ENCODE measurements at places on chromosomes 5 and 9.

GRCh38 chr5:67310169-67310568 is 113.6 kb upstream of the CD180 start:
- no peak for DNase-seq

DNA sequence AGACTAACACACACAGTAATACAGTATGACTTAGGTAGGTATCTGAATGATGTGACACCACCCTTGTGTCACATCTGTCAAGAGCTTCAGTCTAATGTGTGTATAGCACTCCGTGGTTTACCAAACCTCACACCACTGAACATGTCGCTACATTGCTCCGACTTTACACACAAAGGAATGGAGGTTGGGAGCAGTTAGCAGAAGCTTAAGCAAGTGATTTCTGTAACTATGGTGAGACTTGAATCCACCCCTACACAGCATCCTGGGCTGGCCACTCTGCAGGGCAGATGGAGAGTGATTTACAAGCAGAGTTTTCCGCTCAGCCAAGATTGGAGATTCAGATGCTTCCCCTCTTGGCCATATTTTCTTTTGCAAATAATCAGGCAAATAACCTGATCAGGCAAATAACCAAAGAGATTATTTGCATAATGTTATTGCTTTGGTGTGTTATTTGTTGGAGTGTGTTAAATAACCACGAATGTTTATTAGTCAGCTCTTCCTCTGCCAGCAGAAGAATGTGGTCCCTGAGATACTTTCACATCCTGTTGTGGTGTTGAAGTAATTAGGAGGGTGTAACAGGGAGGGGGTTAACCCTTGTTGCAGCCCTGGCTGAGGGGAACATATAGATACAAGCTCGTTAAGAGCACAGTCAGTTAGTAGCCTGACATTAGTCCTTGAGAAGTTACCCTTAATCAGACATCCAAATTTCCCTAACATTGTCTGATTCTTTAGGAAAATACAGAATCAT is 92.8 kb downstream of the SNX18 start:
- peak; percentile 15 for DNase-seq

- DNase-seq = peak; percentile 20
Measured at GRCh38 chr9:123175854-123176629, 92.3 kb downstream of the STRBP start.

- DNase-seq = no peak
Measured at GRCh38 chr5:81609810-81610375, 141.0 kb downstream of the SSBP2 start.

GRCh38 chr5:139023286-139023685 is 148.2 kb upstream of the LRRTM2 start:
- DNase-seq = no peak

DNA sequence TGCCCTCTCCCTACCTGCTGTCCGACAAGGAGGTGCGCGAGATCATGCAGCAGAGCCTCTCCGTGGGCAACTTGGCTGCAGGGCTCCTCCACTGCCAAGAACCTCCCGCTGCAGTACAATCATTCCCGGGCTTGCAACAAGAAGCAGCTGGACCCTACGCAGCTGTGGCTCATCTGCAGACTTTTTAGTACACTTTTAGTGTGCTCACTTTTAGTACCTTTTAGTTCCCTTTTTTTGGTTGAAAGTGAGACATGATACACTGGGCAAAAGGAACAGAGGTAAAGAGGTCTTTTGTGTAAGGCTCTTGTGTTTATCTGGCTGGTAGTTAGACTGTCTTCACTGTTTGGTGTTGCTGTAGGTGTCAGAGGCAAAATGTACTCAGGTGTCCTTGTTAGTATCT is 58.1 kb upstream of the SPTLC1 start:
- DNase-seq = no peak

DNA sequence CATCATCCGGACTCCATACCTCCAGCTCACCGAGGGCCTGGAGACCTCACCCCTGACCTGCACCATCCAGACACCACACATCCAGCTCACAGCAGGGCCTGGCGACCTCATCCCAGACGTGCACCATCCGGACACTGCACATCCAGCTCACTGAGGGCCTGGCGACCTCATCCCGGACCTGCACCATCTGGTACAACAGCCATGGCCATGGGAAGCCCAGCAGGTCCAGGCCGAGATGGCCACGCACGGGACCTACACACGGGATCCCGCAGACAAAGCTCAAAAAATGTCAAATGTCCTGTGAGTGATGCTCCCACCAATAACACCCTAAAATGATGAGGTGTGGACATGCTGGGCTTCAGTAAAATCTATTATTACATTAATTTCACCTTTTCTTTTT is 9.7 kb downstream of the TERT start:
- DNase-seq = no peak

DNA sequence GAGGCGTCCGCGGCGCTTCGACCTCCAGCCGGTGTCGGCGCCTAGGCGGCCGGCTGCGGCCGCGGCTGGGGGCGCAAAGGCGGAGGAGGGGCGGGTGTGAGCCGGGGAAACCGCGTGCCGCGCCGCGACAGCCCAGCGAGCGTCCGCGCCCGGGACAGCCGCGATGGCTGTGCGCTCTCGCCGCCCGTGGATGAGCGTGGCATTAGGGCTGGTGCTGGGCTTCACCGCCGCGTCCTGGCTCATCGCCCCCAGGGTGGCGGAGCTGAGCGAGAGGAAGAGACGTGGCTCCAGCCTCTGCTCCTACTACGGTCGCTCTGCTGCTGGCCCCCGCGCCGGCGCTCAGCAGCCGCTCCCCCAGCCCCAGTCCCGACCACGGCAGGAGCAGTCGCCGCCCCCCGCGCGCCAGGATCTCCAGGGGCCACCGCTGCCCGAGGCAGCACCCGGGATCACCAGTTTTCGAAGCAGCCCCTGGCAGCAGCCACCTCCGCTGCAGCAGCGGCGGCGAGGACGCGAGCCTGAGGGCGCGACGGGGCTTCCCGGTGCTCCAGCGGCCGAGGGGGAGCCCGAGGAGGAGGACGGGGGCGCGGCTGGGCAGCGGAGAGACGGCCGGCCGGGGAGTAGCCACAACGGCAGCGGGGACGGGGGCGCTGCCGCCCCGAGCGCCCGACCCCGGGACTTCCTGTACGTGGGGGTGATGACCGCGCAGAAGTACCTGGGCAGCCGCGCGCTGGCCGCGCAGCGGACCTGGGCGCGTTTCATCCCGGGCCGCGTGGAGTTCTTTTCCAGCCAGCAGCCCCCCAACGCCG is 605 bp downstream of the CHSY3 start:
- DNase-seq = no peak

GRCh38 chr5:60651872-60652620 is 47.9 kb downstream of the DEPDC1B start:
- DNase-seq = peak; percentile 86

GRCh38 chr5:132486318-132487094 is 4.1 kb downstream of the IRF1 start:
- no peak for DNase-seq

GRCh38 chr5:111454198-111454622 is 58.1 kb downstream of the STARD4 start:
- DNase-seq = peak; percentile 41

- no peak for DNase-seq
Measured at GRCh38 chr9:90000925-90001324, 396.1 kb downstream of the GADD45G start.

- DNase-seq = no peak
Measured at GRCh38 chr9:131330814-131331600, 41.5 kb downstream of the PLPP7 start.

- peak; percentile 22 for DNase-seq
Measured at GRCh38 chr5:42583322-42583721, 160.1 kb downstream of the GHR start.

DNA sequence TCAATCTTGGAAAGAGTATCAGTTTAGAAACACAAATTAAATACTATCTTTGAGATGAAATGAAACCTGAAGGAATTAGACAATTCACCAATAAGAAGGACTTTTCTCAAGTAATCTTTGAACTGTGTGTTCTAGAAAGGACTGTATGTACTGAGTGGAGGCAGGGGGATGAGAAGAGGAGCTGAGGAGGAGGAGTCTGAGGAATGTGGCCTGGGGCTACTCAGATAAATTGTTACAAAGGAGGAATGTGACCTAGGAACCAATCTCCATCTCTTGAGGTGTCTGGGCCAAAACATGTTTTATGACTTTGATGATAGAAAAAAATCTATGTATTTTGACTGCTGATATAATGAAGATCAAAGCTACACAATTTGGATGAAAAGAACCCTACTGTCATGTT is 124.3 kb upstream of the ANKRD55 start:
- DNase-seq = no peak

DNA sequence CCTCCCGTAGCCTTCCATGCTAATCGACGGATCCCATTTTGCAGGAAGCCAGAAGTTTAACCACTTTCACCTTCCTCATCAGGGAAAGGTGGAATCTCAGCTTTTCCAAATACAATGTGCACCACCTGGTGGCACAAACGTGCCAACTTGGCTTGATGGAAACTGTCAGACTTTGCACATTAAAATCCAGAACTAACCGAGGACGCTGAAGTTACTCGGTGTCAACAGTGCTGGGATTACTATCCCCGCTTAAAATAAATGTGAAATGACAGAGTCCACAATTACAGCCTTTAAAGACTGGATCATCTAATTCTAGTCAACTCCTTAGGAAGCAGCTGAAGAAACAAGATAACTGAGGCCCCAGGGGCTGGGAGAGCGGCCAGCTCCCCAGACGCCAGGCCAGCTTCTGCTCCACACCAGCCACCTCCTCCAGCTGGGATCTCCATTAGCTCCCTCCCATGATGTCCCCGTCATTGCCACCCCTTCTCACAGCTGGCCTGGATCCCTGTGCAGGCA is 50.1 kb upstream of the RETREG1 start:
- no peak for DNase-seq

DNA sequence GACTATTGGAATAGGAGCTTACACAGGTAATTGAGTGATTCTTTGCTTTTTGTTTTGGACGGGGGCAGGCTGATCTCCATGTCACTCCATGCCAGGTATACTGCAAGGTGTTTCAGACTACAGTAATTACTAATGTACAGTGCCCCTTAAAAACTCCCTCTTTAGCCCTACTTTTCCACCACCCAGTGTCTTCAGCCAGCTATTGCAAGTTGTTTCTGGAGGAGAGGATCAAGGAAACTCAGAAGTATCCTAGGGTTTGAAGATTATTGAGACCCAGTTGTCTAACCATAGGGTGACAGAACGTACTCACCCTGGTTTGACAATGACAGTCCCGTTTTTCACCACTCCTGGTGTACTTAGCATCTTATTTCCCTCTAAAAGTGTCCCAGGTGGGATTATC is 13.4 kb downstream of the CFAP95 start:
- DNase-seq = no peak

DNA sequence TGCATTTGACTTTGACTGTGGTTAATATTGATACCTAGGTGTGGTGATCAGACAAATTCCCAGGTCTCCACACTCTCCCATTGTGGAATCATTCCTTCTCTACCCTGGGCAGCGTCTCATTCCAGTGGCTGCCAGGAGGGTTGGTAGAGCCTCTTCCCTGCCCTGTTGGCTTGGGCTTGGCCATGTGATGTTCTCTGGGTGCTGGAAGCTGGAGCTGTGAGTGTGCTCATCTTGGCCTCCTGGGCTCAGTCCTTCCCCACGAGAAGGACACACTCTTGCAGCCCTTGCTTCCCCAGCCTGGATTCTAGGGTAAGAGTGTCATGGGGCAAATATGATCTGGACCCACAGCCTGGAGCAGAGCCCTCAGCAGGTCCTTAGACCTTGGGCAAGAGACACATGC is 167.2 kb upstream of the IRX4 start:
- DNase-seq = no peak

DNA sequence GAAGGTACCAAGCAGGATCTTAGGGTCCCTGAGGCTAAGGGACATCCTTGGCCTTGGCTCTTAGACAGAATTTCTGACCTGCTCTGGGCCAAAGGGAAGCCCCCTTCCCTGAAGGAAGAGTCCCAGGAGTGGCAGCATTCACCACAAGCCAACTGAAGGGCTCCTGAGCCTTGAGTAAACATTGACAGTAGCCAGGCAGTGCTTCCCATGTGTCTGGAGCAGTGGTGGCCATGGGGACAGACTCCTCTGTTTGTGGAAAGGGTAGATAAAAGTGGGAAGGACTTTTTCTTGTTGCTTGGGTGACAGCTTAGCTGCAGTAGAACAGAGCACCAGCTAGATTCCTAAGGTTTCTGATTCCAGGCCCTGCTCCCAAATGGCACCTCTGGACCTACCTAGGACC is 61.4 kb upstream of the VLDLR start:
- DNase-seq = no peak

- peak; percentile 32 for DNase-seq
Measured at GRCh38 chr5:132873119-132873929, at the start of gene LEAP2. LEAP2 (plus strand) TSS chr5:132873668; CDS start chr5:132873695, 27 bp downstream.

DNA sequence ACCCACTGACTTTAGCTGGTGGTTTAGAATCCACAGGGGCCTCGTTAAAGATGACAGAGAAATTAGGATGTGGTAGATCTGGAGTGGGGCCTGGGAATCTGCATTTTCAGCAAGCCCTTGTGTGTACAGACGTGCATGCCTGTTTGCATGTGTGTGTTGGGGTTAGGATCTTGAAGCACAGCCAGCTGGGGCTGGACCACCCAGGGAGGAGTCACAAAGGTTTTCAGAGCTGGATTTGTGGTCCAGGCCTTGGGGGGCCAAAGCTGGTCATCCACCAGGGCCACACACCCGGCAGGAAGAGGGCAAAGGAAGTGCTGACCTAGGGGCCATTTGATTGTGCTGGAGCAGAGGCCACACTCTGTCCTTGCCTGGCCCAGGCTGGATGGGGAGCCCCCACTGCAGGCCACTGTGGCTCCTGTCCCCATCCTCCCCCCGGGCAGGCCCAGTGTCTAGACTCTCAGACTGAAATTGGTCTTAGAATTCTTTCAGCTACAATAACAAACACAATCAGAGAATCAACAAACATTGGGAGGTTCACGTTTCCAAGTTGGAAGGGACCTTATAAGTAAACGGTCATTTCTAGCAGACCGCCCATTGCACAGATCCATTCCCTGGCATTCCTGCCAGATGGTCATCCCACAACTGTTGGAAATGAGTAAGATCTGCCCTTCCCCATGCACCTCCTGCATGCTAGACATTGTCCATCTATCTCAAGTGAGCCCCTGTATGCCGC is 10.3 kb downstream of the CDX1 start:
- DNase-seq = no peak

GRCh38 chr5:180522330-180522729 is 28.2 kb downstream of the CNOT6 start:
- DNase-seq = no peak

GRCh38 chr9:136700304-136700703 is 12.1 kb upstream of the DIPK1B start:
- DNase-seq = peak; percentile 46
